ENCODE measurements at places on chromosomes 6 and 20. TPM values are rescaled to one million over a fixed set of nuclear protein-coding genes. Genes with fewer than 3 reads are reported as not detected.

Gene OXT
- total RNA-seq = not detected

Gene REM1
- not detected for total RNA-seq

Gene COX7A2
- 506 TPM for total RNA-seq

DNA sequence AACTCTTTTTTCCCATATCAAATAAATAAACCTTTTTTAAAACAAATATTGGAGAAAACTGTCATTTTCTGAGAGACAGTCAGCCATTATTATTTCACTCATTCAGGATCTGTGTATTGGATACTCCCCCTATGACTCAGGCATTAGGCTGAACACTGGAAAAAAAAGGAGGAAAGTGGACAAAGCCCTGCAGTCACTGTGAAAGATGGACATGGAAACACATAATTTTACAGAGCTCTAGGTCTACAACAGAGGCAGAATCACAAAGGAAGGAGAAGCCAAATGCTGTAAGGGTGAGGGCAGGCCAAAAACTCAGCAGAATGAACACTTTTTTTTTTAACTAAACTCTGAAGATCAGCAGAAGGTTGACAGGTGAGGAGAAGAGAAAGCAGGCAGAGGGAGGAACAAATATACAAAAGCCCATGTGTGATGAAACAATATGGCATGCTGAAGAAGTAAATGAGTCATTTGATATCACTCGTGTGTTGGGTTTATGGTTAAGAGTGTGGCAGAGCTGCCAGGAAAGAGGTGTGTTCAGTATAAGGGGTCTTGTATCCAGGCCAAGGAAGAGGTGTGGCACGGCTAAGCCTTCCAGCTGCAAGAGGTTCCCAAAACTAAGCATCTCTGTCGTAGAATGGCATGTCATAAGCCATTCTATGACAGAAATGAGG is 39.1 kb downstream of the EPB41L2 start:
- DNase-seq = no peak
